ENCODE measurements at places on chromosomes 13 and 19.

GRCh38 chr19:32858559-32858958 is 11.0 kb downstream of the SLC7A9 start:
- no peak for DNase-seq

GRCh38 chr13:109254274-109254673 is 532.1 kb downstream of the IRS2 start:
- no peak for DNase-seq

DNA sequence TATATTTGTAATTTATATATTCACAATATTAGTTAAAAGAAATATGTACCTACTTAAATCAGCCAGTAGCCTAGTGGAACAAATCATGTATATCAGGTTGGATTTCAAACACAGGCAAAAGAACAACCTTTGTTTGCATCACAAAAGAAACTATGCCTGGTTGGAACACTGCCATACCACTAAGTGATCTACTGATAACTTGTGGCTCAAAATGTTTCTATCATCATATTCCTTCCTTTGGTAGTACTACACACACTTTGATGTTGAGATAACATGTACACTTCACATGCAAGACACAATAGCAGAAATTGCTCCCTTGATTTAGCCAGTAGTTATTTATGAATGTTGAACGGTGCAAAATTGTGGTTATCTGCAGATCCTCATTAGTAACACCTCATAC is 146.0 kb upstream of the GPC6 start:
- no peak for DNase-seq

DNA sequence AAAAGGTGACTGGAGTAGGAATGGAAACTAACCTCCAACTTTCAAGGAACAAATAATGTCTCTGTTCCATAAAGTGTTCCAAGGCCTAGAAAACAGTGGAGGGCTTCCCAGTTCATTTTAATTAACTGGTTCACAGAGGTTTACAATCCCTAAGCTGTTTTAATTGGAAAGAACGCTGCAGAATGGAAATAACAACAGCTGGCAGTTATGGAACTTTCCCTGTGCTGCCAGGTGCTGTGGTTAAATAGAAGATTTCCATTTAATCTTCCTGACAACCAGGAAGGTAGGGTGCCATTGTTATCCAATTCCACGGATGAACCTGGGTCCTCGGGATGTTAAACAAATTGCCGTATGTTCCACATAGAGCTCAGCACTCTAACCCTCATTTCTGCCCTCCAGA is 22.2 kb upstream of the PEG3 start:
- no peak for DNase-seq

DNA sequence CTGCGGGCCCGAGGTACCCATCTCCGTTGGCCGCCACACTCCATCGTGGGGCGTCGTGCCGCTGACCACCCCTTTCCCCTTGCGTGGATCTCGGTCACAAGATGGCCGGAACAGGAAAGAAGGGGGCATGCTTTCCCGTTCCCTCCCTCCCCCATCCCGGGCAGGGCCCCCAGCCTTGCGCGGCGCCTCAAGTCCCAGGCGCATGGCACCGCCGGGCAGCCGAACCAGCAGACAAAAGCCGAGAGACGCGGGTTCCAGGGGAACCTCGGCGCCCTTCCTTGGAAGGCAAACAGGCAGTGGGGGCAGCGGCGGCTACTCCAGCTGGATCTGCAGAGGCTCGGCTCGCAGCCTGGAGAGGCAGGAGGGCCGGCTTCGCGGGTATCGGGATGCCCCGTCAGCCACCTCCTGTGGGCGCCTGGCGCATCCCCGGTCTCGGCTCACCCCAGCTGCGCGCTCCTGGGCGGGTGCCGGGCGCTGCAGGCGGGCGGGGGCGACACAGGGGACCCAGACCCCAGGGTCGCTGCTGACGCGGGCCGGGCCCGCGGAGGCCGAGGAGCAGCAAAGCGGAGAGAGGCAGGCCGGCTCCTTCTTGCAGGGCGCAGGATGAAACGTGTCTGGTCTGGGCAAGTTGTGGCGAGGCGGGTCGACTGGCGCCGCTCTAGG is 439 bp downstream of the DZIP1 start:
- no peak for DNase-seq

DNA sequence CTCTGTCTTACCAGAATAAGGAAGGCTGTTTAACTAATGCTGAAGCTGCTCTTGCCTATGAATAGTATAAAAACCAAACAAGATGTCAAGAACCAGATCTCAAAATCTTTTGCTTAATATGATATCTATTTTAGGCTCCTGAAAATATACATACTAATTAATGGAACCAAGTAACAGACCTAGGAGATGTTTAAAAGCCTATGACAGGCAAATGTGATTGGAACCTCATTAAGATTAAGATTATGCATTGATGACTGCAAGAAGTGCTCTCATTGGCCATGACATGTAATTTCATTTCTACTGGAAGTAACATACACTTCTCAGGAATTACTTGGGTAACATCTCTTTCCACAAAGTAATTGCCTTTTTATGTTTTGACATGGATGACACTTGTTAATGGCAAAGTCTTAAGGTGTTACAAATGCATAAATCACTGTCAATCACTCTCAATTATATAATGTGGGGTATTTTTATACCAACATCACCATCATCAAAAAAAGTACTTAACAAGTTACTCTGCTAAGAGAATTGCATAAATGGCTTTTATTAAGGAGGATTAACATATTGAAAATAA is 326.9 kb upstream of the MIR17HG start:
- DNase-seq: no peak
